ENCODE measurements at places on chromosomes 7 and 10.

GRCh38 chr7:7922684-7923385 lies 45.8 kb upstream of the GLCCI1 start:
- DNase-seq, result peak; percentile 36

DNA sequence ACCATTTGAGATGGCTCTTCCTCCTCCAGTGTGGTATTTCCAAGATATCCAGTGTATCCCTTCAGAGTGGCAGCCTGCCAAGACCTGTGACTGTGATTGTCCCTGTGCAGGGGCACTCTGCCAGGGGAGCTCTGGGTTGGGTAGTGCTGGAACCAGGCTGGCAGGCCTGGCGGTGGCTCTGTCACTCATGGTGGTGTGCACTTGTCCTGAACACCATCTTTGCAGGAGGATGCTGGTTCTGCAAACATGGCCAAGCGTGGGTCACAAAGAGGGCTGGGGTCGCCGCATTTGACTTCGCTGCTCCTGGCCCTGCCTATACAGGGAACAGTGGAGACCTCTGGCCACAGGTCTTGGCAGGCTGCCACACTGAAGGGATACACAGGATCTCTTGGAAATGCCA lies 205.2 kb downstream of the PRPF18 start:
- no peak for DNase-seq

DNA sequence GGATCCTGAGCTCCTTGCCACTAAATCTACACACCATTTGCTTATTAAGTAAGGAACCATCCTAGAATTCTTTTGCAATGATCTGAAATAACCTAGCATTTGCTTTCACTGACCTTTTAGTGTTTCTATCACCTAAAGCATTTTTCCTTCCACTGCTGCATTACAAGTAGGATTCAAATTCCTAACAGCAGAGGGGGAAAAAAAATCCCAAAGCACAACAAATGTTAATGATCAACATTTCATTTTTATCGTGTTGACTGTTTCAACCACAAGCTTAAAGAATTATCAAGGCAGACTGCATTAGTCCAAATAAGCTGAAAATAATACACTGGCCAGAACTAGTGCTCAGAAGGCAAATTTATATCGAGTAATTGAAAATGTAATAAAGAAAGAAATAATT lies 174.7 kb upstream of the TCF7L2 start:
- no peak for DNase-seq

DNA sequence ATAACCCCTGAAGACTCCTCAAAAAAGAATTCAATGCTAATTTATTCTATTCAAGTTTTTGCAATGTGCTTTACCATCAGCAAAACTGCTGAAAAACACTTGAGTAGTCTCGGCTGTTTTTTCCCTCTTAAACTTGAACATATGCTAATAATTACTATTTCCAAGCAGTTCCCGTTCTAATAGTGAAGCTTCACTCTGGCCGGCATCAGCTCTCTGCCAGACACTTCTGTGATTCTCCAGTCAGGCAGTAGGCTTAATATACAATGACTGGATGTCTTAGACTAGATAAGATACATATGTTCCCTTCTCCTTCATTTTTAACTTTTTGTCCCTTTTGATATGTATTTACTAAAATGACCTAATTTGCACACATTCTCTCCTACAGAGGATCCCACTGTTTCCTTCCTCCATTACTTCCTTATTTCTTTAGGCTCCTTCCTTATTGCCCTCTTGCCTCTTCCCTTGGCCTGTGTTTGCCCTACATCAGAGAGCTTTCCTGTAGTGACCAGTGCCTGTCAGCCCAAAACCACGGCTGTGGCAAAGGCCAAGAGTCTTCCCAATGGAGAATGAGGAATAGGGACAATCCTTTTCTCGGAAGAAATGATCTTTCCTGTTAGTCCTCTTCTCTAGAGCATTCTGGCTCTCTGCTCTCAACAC lies 23.5 kb downstream of the HEPACAM2 start:
- DNase-seq, result no peak

DNA sequence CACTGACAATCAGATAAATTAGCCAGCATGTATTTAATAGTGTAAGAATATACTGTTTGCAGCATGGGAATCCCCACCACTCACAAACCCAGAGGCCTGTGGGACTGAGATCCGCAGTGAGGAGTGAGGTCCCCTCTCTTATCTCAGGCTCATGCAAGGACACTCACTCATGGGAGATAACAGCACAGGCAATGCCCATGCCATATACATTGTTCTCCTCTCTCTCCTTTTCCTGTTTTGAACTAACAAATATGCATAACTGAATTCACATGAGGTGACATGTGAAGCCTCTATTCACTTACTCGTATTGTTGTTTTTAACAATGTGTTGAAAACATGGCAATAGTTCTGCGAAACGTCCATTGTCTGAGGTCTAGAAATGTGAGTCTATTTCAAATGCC lies 230.5 kb downstream of the ARHGAP21 start:
- DNase-seq, result no peak

DNA sequence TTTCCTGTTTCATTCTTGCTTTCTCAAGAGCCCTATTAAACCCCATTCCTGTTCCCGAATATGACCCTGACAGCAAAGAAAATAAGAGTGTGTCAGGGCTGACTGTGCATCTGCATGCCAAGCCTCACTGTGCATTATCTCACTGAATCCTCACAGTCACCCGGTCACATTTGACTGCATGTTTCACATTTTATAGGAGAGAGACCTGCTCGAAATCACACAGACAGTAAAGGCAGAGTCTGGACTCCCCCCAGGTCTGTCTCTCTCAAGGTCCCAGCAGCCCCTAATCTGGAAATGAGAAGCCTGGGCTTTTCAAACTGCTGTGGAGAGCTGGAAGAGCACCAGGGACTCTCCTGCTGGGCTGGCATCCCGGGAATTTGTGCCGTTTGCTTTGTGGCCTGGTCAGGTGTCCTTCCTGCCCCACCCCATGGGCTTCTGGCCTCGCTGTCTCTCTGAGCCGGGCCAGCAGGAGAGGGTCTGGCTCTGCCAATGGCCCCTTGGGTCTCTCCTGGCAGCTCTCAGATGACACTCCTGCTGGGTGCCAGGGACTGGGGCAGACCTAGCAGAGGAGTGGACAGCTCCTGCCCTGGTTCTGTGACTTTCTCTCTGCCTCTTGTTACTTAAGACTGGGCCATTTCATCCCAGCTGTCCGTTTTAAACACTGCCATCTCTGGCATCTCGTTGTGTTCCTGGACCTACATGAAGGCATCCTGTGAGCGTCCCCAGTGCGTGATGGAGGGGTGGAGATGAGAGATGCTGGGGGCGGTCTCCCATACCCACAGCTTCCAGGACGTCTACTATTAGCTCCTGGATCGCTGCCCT lies 173.6 kb downstream of the ARHGAP12 start:
- DNase-seq, result peak; percentile 77

- DNase-seq, result no peak
These were observed 101.9 kb downstream of the WDR37 start for GRCh38 chr10:1158066-1158465.

DNA sequence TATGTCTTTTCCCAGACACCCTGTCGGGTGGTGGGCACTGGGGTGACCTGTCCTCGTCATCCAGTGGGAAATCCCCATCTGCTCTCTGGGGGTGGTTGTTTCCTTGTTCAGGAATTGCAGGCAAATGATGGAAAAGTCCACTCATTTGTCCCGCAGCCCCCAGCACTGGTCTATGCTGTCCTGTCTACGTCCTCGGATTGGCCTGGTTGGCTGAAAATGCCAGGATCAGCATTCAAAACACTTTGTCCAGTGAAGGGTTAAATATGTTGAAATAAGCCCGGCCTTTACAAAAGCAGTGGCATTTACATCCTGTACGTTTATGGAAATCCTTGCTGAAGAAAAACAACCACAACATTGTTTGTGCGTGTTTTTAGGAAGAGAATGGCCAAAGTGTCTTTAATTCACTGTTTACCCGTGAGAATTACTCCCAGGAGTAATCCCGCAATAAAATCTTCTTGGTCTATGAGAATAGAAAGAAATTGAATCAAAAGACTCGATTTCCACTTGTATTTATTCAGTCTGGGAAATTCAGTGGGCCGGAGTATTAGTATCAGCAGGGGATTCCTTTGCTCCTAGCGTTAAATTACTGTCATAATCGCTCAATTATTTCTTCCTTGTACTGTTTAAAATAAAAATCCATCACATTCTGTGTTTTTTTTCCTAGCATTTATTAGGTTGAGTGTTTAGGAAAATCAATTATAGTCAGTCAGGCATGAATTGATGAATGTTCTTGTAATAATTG lies 116.8 kb upstream of the SH2B2 start:
- no peak for DNase-seq

DNA sequence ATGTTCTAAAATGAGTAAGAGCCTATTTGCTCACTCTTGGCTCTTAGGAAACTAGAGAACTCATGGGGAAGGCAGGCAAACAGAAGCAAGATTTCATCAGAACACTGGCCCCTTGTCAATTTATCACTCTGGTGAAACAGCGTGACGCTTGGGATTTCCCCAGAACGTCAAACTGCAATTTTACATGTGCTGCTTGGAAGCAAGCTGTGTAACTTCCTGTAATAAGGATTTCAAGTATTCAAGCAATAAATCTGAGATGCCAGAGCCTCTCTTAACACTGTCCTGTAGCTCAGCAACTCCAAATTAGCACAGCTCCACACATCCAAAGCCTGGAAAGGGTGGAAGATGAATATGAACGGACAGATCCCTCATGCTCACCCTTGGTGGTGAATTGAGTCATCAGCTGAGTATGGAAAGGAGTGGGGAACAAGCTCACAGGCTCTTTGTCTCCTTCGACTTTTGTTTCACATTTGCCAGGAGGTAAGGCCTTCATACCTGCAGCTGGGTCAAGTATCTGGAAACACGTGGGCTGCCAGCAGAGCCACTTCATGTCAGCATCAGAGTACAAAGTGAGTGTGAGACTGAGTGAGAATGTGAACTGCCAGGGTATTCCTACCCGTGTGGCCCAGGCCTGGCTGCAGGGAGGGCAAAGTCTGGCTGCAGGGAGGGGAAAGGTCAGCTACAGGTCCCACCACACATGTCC lies 140.4 kb upstream of the NAMPT start:
- no peak for DNase-seq

- no peak for DNase-seq
These were observed 125.8 kb downstream of the ANKRD7 start for GRCh38 chr7:118350260-118350659.

- no peak for DNase-seq
These were observed 92.3 kb downstream of the DNAJB6 start for GRCh38 chr7:157429001-157429679.

DNA sequence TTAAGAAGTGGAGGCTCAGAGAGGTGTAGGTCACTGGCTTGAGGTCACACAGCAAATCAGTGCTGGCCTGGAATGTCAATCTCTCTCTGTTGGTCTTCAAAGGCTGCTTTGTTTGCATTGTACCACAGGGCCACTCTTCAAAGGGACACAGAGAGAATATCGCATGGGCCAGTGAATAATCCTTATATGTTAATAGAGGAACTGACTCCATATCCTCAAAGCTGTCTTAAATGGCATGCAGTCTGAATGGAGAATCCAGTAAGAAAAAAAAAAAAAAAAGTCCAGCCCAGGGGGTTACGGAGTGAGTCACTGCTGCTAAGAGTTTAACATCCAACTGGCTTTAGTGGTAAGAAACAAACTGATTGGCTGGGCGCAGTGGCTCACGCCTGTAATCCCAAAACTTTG lies 54.1 kb downstream of the NRAP start:
- DNase-seq, result peak; percentile 68

DNA sequence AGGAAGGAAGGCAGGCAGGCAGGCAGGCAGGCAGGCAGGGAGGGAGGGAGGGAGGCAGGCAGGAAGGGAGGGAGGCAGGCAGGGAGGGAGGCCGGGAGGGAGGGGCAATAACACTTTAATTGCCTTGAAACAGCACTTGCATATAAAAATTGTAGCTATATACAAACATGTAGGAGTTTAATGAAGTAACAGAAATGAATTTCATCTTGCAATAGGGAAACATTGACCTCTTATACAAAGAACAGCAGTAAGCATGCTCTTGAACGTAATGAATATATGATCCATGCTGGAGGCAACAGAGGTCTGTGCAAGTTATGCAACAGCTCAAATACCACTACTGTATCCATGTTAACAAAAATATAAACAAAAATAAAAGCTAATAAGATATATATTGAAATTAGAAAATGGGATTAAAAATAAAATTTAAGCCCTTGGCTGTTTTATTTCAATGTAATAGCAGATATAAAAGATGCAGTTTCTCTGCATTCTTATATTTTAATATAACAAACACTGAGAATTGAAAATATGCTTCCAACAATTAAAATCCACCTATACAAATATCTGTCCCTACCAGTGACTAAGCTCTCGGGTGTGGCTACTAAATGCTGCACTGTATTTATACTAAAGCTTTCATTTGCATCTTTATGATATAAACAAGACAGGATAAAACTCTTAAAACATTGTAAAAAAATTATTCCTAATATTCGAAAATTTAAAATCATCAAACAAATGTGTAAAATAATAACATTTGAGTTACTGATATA lies 50.3 kb downstream of the CACNA2D1 start:
- DNase-seq, result no peak

- no peak for DNase-seq
These were observed 9.5 kb upstream of the NPFFR1 start for GRCh38 chr10:70293169-70293843.

DNA sequence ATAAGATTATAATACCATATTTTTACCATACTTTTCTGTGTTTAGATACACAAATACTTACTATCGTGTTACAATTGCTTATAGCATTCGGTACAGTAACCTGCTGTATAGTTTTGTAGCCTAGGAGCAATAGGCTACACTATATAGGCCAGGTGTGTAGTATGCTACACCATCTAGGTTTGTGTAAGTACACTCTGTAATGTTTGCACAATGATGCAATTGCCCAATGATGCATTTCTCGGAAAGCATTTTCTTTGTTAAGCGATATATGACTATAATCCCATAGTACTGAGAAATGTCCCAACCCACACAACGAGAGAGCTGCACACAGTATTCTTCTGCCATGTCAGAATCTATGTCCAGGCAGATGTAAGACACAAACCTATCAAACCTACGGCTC lies 160.0 kb downstream of the NEBL start:
- no peak for DNase-seq

DNA sequence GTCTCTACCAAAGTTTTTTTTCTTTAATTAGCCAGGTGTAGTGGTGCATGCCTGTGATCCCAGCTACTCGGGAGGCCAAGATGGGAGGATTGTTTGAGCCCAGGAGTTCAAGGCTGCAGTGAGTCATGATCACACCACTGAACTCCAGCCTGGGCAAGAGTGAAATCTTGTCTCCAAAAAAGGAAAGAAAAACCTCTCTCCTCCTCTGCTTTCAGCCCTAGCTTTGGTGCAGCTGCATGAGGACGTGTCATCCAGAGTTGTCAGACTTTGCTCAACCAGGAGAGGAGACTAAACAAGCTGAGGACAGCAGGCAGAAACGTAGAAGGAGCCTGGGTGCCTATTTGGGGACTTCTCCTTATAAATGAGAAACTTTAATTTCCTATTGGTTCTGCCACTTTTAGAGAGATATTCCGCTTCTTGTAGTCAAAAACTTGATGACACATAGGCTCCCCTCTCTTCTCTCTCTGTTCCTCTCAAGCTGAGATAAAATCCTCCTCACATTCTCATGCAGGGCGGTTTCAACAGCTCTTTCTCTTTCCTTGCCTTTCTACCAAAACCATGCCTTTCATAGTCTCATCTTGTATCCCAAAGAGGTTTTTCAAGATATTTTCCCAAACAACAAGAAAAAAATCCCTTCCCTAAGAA lies 205.4 kb downstream of the ARHGAP12 start:
- no peak for DNase-seq

- DNase-seq, result no peak
These were observed 50.5 kb downstream of the CSGALNACT2 start for GRCh38 chr10:43188702-43189101.
